ENCODE measurements at places on chromosomes 3 and 15.

- H3K27ac ChIP-seq = peak overlapping the region; percentile 57
- no peaks in the 10 kb centered on the region for H3K27me3 ChIP-seq
- H3K36me3 ChIP-seq = peaks cover 4% of the 10 kb centered on the region
- no peak for DNase-seq
These were observed 22.8 kb upstream of the JMJD7 start for GRCh38 chr15:41804916-41805666.

DNA sequence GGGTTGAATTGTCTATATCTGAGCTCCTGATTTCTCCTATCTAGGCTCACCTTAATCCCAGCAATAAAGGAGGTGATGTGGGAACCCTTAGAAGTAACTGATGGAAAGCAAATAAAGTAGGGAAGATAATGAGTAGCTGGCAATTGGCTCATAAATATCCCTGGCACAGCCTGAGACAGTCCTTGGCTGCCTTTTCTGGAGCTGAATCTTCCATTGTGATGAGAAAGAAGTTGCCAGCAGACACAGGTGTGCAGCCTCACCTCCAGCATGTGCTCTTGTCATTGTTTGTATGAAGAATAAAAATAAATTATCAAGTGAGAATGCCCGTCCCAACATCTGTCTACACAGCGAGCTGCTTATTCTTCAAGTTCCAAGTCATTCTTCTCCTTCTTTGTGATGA, 53.2 kb upstream of the RASGRP1 start:
- no peaks in the 10 kb centered on the region for H3K36me3 ChIP-seq
- H3K4me3 ChIP-seq = no peak overlapping the region
- no peaks in the 10 kb centered on the region for H3K27me3 ChIP-seq
- no peak overlapping the region for H3K27ac ChIP-seq
- H3K4me1 ChIP-seq = peaks cover 30% of the 10 kb centered on the region
- no peak for DNase-seq

GRCh38 chr15:66703540-66703941, 1.5 kb downstream of the SMAD6 start:
- peak; percentile 48 for DNase-seq
- H3K27me3 ChIP-seq = no peaks in the 10 kb centered on the region
- H3K4me1 ChIP-seq = peaks cover 23% of the 10 kb centered on the region
- H3K27ac ChIP-seq = peak overlapping the region; percentile 97

- DNase-seq = peak; percentile 9
- H3K36me3 ChIP-seq = peaks cover 9% of the 10 kb centered on the region
- H3K4me3 ChIP-seq = no peak overlapping the region
- H3K27me3 ChIP-seq = no peaks in the 10 kb centered on the region
These were observed 109.8 kb downstream of the XRN1 start for GRCh38 chr3:142337994-142338393.

DNA sequence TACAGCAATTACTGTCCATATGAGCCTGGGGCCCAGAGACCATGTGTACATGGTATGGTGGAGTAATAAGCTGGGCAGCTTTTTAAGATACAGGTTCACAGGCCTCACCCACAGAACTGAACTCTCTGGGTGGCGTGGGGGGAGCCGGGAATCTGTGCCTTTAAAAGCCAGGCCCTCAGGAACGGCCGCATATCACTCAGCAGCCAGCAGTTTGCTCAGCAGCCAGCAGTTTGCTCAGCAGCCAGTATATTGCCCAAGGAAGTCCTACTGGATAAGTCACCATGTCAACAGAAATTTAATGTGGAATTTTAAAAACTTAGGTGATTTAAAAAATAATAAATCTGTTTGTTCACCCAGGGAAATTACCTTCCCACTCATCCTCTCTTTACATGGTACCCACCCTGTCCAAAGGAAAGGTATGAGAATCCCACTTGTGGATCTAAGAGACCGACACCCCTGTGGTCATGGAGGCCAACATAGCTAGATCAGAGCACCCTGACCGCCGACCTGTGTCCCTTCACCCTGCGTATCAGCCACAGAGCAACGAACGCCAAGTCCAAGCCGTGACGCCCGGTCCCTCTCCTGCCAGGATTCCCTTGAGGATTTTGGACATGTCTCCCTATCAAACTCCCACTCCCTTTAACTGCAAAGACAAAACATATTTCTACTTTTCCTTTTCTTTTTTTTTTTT, 95.7 kb upstream of the CHRM5 start:
- H3K27me3 ChIP-seq = no peaks in the 10 kb centered on the region
- peaks cover 22% of the 10 kb centered on the region for H3K4me1 ChIP-seq
- H3K36me3 ChIP-seq = no peaks in the 10 kb centered on the region
- no peak overlapping the region for H3K4me3 ChIP-seq
- H3K27ac ChIP-seq = peak overlapping the region; percentile 68

DNA sequence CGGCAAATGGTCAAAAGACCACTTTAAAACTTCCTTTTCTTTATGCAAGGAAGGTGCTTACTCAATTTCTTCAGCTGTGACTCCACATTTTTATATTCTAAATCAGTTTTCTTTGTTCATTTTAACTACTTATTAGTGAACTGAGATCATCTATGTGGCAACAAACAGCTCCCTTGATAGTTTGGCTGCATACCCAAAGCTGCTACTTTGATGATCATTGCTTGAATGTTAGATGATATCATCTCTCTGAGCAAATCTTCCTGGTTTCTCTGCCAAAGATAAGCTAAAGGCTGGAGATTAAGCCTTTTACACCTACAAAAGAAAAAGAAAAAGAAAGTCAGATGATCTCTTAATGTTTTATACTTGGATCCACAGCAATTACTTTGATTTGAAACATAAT, 95.5 kb downstream of the DPH6 start:
- no peak for DNase-seq
- no peaks in the 10 kb centered on the region for H3K4me1 ChIP-seq
- H3K4me3 ChIP-seq = no peak overlapping the region

DNA sequence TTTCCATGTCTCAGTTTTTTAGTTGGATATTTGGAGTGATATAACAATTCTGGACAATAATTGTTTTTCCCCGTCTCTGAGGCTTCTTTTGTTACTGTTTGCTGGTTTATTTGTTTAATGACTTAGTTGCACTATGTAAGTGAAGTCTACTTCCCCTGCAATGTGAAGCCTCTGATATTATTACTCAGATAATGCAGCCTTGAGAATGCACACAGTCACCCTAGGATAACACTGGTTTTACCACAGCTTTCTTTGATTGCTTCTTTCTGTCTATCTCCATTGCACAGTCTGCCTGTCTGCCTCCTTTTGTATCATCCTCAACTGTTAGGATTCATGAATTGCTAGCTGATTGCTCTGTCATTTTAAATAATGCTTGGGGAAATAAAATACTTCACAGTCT, 208.7 kb upstream of the ROBO1 start:
- H3K4me1 ChIP-seq = no peaks in the 10 kb centered on the region
- no peak for DNase-seq
- H3K36me3 ChIP-seq = no peaks in the 10 kb centered on the region

All from cardiac muscle cell (in vitro differentiated cells and primary cell).